PC-9 (cell line): ENCODE measurements at places on chromosomes 4 and X.

GRCh38 chrX:107348051-107348450, 101.4 kb upstream of the FRMPD3 start:
- no peak for DNase-seq

GRCh38 chrX:71367396-71367795, 1.2 kb downstream of the TAF1 start:
- no peak for DNase-seq

GRCh38 chr4:66636349-66636748, 909.0 kb downstream of the CENPC start:
- no peak for DNase-seq

DNA sequence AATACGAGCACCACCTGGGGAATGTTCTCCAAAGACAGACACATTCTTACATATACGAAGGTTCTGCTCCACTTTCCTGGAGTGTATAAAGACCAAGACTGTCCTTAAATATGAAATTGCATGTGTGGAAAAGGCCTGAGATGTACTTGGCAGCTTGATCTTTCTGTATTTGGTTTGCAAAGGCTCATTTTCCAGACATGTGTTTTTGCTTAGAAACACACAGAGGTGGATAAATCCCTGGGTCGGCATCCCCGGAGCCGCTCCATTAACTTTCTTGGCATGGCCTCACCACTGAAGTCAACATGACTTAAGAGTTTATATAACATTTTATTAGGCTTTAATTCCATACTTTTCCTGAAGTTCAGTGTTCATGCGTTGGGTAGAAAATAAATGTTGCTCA, 239.4 kb downstream of the LDB2 start:
- DNase-seq: no peak
